ENCODE measurements at places on chromosomes 3 and 15.

- no peak for DNase-seq
Measured at GRCh38 chr15:25829073-25829472, 34.1 kb downstream of the ATP10A start.

DNA sequence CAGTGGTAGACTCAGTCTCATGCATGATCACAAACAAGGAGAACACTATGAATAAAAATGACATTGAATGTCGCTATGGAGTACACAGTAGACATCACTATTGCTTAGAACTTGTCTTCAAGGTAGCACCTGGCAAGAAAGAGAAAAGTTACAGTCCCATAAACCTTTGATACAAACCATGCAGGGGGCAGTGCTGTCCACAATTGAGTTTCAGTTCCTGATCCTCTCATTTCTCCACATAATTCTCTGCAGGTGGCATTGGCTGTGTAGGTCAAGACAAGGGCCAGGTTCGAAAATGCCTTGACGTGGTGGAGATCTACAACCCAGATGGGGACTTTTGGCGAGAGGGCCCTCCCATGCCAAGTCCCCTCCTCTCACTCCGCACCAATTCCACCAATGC lies 47.9 kb downstream of the KBTBD12 start:
- no peak for DNase-seq

GRCh38 chr3:37383323-37383722 lies 208.9 kb upstream of the LRRFIP2 start:
- no peak for DNase-seq

- DNase-seq: no peak
Measured at GRCh38 chr3:156675830-156676767, 1.7 kb downstream of the TIPARP start.
